Osteocyte (in vitro differentiated cells): ENCODE measurements at places on chromosomes 12 and 14. TPM values are rescaled to one million over a fixed set of nuclear protein-coding genes. Genes with fewer than 3 reads are reported as not detected.

DNA sequence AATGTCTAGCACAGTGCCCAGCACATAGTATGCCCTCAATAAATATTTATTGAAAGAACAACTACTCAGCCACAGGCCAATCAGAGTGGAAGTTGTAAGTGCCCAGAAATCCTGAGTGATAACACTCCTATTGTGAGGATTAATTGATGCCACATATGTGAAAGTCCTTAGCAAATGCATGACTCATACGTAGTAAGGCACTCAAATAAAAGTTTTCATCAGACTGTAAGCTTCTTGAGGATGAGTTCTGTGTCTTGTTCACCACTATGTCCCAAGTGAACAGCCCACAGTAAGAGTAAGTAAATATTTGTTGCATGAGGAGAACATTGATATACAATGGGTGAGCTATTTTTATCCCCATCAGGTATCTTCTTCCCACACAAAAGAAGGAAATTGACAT, 24.7 kb upstream of the ANO6 start:
- DNase-seq, result no peak

DNA sequence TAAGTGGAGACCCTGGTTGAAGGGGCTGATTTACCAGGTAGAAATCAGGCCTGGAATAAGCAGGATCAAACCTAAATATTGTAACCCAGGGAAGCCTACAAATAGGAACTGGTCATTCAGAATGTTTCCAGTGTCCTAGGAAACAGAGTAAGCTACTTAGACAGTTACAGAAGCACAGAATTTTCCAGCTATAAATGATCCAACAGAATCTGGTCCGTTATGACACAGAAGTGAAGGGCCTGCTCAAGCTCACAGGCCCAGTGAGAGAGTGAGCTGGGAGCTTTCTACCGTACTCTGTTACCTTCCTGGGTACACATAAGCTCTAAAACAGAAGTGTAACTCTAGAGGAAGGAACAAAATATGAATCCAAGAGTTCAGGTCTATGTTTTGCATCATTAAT, 119.1 kb downstream of the TTC7B start:
- no peak for DNase-seq

GRCh38 chr14:63273129-63273528, 45.6 kb downstream of the GPHB5 start:
- no peak for DNase-seq

GRCh38 chr14:30558362-30558674, 640 bp upstream of the G2E3 start:
- DNase-seq, result no peak

- DNase-seq, result no peak
These were observed 96.3 kb downstream of the TSPAN8 start for GRCh38 chr12:71061451-71061850.

The NR4A1 gene
- 6.7 and 13.0 TPM in 2 replicates for total RNA-seq

DNA sequence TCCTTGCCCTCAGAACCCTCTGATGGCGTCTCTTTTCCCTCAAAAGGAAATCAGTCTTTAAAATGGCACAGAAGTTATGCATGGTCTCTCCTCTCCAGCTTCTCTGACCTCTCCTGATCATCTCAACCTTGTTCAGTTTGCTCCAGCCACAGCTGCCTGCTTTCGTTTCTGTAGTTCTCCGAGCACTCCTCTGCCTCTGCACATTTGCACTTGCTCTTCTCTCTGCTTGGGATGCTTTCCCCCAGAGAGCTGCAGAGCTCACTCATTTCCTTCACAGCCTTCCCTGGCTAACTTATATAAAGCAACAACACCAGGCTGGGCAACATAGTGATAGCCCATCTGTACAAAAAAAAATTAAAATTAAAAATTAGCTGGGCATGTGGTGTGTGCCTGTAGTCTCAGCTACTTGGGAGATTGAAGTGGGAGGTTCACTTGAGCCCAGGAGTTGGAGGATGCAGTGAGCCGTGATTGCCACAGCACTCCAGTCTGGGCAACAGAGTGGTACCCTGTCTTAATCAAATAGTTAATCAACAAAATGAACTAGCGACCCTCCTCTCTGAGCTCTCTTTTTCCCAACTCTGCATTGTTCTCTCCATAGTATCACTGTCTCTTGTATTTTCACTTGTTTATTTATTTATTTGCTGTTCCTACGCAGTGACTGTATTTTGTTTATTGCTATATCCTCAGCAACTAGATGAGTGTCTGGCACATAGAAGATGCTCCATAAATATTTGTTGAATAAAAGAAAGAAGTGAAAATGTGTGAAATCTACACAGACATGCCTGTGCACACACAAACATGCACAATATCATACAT, 37.7 kb downstream of the PPFIBP1 start:
- DNase-seq, result no peak

The CGRRF1 gene
- total RNA-seq, result 18.3 and 19.8 TPM in 2 replicates

DNA sequence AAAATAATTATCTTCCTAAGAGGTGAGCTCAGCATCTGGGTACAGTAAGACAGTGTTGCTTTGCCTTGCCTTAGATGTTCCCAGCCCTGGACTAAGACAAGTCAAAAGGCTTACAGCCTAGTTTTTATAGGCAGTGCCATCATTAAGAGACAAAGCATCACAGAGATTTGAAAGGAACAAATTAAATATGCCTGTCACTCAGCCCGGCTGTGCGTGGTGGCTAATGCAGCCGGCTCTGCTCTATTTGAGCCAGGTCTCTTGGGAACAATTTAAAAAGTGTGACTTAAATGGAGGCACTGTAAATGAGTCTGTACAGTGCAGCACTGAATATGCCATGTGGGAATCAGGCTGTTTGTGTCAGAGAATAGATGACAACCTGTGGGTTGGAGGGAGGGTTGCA, 1687.4 kb upstream of the FLRT2 start:
- no peak for DNase-seq

DNA sequence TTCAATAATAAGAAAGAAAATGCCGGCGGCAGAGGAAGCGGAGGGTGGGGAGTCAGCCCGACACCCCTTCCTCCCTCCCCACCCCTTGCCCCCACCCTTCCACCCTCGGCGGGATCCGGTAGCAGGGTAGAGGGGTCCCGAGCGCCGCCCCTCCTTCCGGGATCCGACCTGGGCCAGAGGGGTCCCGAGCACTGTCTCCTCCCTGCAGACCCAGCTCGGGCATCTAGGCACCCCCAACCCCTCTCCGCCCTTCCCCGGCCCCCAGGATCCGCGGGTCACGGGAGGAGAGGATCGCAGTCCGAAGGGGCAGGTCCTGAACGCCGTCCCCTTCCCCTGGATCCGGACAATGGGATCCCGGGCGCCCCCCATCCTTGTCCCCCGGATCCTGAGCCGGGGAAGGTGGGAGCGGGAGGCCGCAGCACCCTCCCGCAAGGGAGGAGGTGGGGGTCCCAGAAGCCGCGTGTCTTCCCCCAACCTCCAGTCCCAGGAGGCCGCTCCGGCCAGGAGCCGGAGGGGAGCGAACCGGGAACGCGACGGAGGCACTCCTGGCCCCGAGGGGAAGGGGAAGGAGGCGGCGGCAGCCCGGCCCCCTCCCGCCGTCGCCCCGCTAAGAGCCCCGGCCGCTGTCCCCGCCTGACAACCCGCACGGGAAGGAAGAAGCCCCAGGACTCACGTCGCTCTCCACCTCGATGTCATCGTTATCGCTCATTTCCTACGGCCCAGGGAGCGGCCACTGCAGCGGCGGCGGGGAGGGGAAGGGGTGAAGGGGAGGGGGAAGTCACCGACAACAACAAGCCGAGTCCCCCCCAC, 481 bp downstream of the MAX start:
- DNase-seq, result no peak

DNA sequence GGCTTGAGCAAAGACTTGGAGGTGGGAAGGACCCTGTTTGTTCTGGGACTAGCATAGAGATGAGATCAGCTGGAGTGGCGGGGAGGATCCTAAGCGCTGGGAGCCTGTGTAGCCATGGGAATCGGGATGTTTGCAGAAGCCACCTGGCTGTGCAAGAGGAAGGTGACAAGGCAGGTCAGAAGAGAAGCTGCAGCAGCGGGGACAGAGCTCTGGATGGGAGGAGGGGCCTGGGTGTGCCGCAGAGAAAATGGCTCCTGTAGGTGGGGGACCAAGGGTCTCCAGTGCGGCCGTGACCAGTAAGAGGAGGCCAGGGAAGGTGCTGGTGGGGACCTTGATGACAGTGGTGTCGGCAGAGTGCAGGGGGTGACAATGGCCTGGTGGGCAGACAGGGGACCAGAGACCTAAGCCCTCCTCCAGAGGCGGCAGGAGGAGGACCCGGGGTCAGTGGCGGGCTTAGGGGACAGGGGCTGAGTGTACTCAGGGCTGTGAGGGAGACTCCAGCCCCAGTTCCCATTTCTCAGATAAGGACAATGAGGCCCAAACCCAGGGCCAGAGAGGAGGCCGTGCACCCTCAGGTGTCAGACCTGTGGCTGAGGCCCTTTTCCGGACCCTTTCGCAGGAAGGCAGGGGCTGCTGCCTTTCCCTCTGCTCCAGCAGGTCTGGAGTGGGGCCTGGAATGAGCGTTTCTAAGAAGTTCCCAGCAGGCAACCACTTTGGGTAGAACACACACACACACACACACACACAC, 206.6 kb upstream of the RTL1 start:
- peak; percentile 81 for DNase-seq

DNA sequence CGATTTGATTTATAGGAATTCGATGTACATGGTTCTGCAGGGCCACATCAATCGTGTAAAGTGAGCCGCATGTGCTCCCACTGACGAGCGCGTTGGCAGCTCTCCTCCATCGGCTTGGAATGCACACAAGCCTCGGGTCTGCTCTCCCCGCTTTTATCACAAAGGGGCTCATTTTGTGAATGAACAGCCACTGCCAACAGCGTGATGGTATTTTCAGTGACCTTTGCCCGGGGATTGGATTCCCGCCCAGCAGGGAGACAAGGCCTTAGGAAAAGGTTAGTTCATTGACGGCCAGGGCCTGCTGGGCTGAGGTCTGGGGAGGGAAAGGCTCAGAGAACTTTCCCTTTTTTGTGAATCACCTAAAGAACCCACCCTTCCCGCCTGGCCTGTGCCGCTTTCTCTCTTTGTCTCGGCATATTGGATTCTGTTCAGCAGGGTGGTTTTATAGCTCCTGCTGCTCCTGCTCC, 232.1 kb downstream of the MSRB3 start:
- peak; percentile 64 for DNase-seq

DNA sequence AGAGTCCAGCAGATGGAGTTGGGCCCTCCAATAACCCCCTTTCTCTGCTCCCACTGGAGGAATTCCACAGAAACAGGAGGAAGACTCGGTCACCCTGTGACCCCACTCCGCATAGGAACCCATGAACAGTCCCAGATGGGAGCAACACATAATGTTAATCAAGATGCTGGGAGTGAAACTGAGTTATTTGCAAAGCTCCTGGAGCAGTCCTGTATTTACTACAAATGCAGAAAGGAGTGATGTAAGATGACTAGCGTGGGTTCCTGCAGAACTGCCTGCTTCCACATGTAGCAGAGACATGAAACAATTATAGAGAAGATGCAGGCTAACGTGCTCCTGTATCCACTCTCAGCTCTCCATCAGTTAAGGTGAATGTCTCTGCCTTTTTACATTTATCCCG, 274.7 kb downstream of the FOXN3 start:
- no peak for DNase-seq

The TMEM132D gene
- 15.2 and 16.8 TPM in 2 replicates for total RNA-seq

The HAL gene
- 0.50 and 1.7 TPM in 2 replicates for total RNA-seq

DNA sequence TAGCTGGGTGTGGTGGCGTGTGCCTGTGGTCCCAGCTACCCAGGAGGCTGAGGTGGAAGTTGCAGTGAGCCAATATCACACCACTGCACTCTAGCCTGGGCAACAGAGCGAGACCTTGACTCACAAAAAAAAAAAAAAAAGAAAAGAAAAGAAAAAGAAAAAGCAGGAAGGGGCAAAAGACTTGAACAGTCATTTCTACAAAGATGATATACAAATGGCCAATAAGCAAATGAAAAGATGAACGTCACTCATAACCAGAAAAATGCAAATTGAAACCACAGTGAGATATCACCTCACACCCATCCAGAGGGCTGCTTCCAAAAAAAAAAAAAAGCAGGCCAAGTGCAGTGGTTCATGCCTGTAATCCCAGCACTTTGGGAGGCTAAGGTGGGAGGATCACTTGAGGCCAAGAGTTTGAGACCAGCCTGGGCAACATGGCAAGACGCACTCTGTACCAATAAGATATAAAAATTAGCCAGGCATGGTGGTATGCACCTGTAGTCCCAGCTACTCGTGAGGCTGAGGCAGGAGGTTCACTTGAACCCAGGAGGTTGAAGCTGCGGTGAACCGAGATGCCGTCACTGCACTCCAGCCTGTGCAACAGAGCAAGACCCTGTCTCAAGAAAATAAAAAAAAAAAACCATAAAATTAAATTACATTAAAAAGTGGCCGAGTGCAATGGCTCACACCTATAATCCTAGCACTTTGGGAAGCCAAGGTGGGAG, 20.5 kb downstream of the UBC start:
- no peak for DNase-seq

GRCh38 chr14:96832351-96832750, 35.2 kb downstream of the VRK1 start:
- no peak for DNase-seq

GRCh38 chr12:120725151-120725658, 421 bp upstream of the ACADS start:
- DNase-seq, result no peak

DNA sequence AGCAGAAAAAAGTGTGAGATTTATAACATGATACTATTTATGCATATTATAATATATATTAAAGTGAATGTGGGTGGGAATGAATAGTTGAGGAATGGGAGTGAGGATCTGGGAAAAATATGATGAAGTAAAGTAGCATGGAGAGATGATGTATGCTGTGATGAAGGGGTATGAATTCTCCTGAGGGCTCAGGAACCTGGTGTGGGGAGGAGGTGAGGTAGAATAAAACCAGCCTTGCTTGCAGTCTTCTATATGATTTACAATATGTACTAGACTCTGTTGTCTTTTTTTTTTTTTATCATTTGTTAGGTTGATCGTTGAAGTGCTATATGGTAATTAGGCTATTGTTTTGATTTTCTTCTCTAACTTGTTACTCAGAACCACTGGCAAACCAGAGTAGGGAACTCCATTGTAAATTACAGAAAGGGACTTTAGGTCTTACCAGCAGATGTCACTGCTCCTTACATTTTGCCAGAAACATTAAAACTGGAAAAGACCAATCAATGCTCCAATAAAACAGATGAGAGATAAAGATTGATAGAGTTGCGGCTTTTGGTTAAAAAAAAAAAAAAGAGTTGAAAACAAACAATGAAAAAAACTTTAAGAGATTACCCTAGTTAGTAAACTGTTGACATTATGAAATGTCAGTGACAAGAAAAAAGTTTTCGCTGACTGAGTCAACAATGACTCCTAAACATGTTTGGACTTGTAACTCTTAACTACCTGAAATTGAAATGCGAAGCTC, 39.9 kb downstream of the ATL1 start:
- no peak for DNase-seq

DNA sequence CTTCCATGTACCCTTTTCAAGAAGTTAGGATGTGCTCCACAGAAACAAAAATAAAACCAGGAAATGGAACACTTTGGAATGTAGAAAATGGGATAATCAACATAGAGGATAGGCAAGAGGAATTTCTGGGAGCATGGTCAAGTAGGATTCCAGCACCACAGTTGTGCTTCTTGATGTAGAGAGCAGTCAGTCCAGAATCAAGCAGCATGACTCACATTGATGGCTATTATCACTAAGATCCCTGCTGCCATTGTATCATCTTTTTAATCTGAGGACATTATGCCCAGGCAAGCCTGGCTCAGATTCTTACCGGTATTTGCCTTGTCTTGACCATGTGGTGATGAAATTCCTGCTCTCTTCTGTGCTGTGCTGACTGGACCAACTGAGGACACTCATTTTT, 5.7 kb downstream of the ETFRF1 start:
- no peak for DNase-seq
